Pulmonary artery endothelial cell (primary cell): ENCODE measurements at places on chromosomes 6 and 20.

- no peak for DNase-seq
These were observed 491.0 kb downstream of the NKAIN2 start for GRCh38 chr6:124294574-124295200.

DNA sequence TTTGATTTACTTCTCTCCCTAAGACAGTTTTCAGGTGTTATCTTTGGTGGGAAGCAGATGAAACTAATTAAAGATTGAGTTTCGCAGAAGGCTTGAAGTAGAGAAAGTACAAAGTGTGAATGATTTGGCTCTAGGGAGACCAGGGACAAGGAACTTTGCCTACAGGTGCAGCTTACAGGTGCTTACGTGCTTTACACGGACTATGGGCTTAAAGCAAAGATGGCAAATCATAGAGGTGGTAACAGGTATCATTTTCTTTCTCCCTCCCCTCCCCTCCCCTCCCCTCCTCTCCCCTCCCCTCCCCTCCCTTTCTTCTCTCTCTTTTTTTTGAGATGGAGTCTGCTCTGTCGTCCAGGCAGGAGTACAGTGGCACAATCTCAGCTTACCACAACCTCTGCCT lies 136.3 kb downstream of the SLC35B3 start:
- DNase-seq, result no peak

DNA sequence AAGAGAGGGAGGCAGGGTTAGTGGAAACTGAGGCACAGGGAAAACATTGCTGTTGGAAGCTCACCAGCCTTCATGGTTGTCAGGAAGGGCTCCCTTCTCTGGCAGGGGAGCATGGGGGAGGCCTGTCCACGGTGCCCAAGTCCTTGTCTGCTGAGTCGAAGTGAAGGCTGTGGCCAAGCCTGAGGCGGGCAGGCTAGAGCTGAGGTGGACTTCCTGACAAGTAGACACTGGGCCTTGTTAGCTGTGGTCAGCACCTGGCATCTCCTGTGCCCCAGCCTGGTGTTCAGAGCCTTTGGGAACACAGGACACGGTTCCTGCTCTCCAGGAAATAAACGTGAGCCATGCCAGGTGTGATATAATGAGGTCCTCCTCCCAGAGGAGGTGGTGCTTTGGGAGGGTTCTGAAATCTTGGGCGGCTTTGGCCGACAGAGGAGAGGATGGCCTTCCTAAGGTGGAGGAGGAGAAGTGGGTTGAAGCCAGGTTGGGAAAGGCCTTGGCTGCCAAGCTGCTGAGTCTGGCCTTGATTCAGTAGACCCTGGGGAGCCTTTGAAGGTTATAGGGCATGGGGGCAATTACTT lies 138.4 kb upstream of the RNF24 start:
- no peak for DNase-seq

GRCh38 chr6:165571068-165571682 lies 91.9 kb downstream of the PDE10A start:
- no peak for DNase-seq

DNA sequence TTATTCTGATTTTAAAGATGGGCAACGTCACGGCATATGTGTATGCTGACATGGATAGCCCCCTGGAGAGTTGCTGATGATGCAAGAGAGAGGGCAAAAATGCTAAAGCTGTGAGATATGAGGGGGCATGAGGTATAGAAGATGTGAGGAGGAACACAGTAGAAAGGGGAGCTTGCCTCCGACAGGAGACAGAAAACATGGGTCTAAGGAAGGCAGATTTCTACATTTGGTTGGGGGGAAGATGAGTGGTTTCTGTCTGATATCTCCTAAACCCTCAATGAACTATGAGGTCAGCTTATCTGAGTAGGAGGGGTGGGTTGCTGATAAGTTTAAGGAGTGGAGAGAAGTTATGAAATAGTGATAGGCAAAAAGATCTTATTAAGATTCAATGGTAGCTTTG lies 6.0 kb downstream of the RNF24 start:
- no peak for DNase-seq

- DNase-seq, result no peak
These were observed 480.0 kb upstream of the JAG1 start for GRCh38 chr20:11153819-11154218.

- no peak for DNase-seq
These were observed 1502.2 kb downstream of the GRIK2 start for GRCh38 chr6:102895683-102896082.
